ENCODE measurements at places on chromosomes 2 and 18.
A peak's percentile ranks its signal among the peaks of the same experiment; 100 is the strongest.

- DNase-seq: no peak
Observed at GRCh38 chr2:134389381-134389780, 135.5 kb downstream of the MGAT5 start.

- DNase-seq: no peak
Observed at GRCh38 chr18:60019463-60019840, 119.7 kb downstream of the PMAIP1 start.

DNA sequence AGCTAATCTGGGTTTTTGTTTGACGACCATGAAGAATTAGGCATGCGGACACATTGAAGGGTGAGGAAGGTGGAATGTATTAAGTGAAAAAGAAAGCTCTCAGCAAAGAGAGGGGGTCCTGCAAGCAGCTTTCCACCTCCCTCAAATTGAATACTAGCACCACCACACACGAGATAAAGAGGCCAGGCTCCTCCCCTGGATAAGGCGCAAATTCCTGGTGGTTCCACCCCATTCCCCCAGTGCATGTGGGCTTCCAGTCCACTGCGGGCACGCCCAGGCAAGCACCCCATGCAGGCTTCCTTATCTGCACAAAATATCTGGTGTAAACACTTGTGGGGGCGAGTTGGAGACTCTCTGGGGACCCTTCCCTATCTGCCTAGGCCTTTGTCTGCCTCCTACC lies 857.3 kb downstream of the CPS1 start:
- DNase-seq: no peak

DNA sequence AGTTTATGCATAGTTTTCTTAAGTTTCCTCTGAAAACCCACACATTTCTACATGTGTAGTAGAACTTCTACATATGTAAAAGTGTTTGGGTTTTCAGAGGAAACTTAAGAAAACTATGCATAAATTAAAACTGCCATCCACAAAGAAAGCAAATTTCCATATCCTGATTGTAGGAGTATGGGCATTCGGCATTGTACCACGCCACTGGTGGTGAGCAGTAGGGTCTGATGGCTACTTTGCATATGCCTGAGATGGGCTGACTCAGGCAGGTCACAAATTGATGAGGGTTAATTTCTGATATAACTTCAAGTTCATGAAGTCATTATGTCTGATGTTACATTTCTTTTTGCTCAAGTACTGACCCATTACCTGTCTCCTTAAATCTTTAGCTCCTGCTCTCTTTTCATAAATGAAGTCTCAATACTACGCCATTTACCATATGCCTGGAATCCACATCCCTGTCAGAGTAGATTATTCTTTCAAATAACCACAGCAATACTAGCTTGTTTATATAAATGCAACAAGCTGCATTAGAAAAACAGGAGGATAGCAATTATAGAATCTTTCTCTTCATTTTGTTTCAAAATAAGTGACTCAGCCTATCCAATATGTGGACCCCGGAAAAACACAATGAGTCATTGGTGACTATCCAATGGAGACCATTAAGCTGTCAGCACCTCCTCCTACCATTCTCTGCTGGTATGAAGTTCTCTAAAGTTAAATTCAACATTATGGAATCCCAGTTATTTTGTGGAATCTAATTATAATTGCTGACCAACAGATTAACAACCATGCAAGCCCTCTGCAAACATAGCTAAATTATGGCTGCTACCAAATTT lies 355.2 kb upstream of the UBE2E3 start:
- DNase-seq: no peak

GRCh38 chr2:146867477-146867986 lies 977.3 kb upstream of the ACVR2A start:
- no peak for DNase-seq

DNA sequence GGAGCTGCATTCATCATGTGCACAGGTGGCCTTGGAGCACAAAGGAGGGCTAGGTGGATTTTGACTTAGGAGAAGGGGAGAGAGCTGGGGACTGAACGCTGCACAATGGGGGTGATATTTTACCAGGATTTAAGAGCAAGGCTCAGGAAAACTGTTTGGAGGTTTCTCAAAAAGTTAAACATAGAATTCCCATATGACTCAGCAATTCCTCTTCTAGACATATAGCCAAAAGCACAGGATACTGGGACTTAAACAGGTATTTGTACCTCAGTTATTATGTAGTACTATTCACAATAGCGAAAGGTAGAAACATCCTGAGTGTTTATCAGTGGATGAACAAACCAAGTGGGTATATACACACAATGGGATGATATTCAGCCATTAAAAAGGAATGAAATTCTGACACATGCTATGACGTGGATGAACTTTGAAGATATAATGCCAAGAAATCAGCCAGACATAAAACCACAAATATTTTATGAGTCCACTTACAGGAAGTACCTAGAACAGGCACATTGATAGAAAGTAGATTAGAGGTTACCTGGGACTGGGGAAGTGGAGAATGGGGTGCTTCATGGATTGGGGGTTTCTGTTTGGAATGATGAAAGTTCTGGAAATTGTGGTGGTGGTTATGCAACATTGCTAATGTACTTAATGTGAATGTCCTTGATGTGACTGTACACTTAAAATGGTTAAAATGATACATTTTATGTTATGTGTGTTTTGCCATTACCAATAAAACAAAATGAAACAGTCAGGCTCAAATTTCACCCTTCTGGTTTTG lies 216.9 kb downstream of the HAUS1 start:
- DNase-seq: no peak

- no peak for DNase-seq
Observed at GRCh38 chr2:109030870-109031475, 42.0 kb upstream of the EDAR start.

- no peak for DNase-seq
Observed at GRCh38 chr2:181924336-181924735, 32.8 kb downstream of the ITPRID2 start.

DNA sequence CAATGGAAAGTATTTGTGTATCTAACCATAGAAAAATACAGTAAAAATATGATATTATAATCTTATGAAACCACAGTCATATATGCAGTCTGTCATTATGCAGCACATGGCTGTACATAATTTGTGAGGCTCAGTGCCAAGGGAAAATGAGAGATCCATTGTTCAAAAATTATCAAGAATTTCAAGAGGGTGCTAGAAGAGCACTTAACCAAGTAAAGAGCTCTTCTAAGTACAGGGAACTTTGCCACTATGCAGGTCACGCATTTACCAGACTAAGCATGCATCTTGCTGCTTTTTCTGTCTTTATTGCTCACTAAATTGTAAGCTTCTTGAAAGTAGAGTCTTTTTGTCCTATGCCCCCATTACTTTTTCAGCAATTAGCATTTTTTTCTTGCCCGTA lies 438.0 kb downstream of the LRP1B start:
- DNase-seq: no peak

- no peak for DNase-seq
Observed at GRCh38 chr18:7645756-7646155, 78.6 kb downstream of the PTPRM start.

GRCh38 chr2:79179036-79179435 lies 19.5 kb upstream of the REG3A start:
- no peak for DNase-seq

- DNase-seq: no peak
Observed at GRCh38 chr2:37468170-37468569, 123.7 kb downstream of the QPCT start.

DNA sequence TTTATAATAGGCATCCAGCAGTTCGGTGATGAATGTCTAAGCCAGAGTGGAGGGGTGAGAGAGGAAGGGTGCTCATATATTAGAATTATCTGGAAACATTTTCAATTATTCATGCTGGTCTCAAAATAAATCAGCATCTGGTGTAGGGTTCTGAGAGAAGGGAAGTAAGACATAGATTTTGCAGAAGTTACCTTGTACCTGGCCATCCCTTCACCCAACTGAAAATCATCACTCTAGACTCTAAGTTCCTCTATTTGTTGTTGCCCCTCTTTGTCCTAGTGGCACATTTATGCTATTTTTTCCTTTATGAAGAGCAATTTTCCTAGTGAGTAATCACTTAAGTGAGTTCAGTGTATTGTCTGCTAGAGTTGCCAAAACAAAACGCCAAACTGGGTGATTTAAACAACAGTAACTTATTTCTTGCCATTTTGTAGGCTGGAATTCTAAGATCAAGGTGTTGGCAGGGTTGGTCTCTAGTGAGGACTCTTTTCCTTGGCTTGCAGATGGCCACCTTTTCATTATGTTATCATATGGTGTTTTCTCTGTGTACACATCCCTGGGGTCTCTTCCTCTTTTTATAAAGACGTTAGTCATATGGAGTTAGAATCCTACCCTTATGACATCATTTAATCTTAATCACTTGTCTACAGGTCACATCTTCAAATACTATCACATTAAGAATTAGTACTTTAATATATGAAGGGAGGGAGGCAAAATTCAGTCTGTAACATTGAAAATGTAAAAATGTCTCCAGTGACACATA lies 129.9 kb upstream of the KLHL14 start:
- DNase-seq: no peak

DNA sequence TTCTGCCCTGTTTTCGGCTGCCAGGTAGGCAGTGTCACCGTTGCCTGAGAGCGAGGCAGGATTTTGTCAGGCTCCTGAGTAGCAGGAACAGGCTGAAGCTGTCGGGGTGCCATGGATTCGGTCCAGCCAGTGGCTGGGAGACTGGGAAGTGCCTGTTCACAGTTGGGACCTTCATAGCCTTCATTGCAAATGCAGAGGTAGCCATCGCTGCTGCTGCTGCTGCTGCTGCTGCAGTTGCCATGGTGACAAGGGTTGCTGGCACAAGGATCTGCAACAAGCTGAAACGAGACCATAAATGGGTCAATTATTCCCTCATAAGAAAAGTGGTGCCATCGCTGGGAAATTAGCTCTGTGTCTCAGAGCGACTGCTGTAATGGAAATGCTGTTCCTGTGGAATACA lies 122.7 kb downstream of the DNER start:
- DNase-seq: no peak

- peak; percentile 78 for DNase-seq
Observed at GRCh38 chr2:17851731-17852585, 26.5 kb upstream of the KCNS3 start.

DNA sequence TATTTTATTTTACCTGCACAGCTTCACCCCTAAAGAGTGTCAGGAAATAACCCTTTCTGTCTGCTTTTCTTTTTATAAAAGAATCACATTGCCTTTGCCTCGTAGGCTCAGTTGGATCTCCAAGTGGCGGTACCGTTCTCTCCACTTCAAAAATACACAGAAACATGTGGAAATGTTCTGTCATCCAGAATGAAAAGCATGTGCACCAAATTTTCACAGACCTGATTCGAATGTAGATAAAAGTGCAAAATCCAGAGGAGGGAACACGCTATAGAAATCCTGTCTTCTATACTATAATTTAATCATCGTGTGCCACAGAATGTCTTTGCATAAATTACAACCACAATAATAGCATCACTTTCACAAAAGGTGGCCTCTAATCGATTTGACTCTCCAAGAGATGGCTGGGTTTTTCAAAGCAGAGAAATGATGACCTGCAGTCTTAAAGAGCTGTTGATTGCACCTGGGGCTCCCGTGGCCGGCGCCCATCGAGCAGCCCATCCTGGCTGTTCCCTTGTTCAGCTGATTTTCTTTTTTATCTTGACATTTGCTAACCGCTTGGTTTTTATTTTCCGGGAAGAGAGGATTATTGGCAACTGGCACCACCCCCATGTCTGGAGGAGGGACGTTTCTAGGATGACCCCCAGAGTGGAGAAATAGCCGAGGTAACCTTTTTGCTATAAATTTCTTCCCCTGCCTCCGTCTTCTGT lies 290.2 kb downstream of the SOX11 start:
- no peak for DNase-seq

DNA sequence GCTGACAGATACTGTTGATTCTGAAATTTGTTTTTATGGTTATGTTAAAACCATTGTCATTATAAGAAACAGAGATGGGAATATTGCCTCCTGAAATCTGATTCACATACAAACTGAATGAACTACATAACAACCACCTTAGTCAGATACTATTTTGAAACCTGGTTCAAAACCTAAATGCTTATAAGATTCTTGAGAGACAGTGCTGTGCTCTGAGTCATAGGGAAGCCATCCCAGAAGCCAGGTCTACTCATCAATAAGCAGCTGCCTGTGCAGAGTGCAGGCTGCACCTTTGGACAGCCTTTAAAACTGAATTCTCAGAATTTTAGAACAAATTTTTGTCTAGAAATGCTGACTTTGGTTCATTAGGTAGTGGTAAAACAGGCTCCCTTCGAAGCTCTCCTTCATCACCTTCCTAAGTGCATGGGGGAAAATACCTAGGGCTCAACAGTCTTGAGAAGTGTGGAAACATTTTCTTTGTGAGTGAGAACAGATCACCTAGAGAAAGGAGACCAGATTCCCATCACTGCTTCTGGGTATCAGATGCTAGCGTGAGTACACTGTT lies at the start of gene SERPINB7:
TSS of gene SERPINB7 (plus strand) at position 253 of the 565 bp plus-strand sequence. CDS start 6,955 bp downstream, outside the sequence.
- no peak for DNase-seq

GRCh38 chr2:196486146-196486545 lies 153.4 kb upstream of the CCDC150 start:
- DNase-seq: no peak

DNA sequence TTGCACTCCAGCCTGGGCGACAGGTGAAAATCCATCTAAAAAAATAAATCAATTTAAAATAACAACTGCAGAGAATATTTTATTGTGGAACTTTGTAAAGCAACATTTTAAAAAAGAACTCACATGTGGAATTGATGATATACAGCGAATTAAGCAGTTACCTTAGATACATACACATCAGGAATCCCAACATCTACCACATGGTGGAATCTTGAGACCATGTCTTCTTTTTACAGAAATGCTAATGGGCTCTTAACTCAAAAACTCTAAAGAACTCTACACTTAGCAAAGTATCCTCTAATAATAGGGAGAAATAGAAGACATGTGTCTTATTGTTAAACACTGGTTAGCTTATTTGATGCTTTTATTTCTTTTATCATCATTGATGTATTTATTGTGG lies 373.6 kb downstream of the CDH7 start:
- DNase-seq: no peak

DNA sequence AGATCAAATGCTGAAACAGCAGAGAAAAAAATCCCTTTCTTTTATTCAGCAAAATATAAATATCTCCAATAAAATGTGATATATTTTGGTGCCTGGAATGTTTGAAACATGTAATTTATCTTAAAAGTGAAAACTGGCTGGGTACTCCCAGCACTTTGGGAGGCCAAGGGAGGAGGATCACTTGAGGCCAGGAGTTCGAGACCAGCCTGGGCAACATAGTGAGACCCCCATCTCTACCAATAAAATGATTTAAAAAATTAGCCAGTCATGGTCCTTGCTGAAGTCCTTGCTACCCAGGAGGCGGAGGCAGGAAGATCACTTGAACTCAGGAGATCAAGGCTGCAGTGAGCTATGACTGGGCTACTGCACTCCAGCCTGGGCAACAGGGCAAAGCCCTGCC lies 8.6 kb downstream of the SH3YL1 start:
- DNase-seq: no peak

- no peak for DNase-seq
Observed at GRCh38 chr2:219204425-219205164, 2.0 kb upstream of the ZFAND2B start.

- no peak for DNase-seq
Observed at GRCh38 chr2:207498427-207498826, 31.3 kb upstream of the CREB1 start.

GRCh38 chr2:74198023-74198460 lies 373 bp upstream of the MTHFD2 start:
- DNase-seq: no peak

Data from NCI-H526 (cell line).